ENCODE measurements at places on chromosomes 2 and 18.

DNA sequence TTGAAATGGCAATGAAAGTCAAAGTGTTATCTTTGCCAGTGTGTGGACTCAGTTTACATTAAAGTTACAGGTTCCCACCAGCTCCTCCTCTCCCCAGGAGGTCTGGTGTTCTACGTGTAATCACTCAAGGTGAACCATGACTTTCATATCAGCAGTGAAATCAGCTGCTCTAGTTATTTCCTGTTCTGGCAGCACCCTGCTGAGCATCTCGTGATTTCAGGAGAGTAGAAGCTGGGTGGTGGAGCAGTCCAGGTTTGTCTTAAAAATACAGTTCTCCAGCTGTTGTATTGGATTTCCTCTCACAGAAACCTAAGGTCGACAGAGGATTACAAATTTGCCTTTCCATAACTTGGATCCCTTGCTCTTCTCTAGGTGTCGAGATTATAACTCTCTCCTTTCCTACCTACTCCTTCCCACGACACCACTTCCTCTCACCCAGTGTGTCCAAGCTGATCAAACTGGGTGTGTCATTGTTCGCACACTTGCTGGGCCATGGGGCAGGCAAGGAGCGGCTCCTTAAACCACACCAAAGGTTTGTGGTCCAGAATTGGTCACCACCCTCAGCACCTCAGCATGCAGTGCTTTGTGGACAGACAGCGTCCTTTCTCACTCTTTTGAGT is 13.0 kb upstream of the ARHGAP25 start:
- no peak for DNase-seq

DNA sequence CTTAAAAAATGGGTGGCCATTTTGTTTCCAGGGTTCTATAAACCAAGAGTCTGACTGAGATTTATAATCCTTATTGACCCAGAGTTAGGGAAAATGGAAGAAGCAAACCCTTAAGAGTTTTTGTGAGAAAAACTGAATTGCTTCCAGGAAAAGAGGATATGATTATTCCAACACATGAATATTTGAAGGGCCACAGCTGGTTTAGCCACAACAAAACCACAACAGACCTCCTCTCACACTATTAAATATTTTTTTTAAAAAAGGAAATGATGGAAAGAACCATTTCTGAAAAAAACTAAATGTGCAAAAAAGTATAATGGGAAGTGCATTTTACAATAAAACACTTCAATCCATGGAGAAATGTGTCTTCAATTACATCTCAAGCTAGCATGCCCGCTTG is 182.7 kb downstream of the ETAA1 start:
- DNase-seq = no peak

- DNase-seq = no peak
These were observed 120.1 kb upstream of the ZBTB14 start for GRCh38 chr18:5415665-5416064.

DNA sequence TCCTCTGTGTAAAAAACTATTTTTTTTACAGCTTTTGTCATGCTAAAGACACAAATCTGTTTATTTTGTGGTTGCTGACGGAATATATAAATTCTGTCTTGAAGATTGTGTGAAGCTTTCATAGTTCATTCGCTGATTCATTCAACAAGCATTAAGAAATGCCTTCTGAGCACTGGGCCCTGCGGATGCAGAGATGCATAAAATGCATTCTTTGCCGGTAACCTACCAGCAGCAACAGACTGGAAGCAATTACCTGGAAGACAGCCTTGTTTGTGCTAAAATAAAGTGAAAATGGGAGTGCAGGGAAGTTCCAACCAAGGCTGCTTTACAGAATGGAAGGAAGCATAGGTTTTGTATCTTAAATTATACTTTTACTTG is 119.7 kb downstream of the PMAIP1 start:
- DNase-seq = no peak

All from H54 (cell line).